Caki2 (cell line): ENCODE measurements at places on chromosomes 6 and 20.
A peak's percentile ranks its signal among the peaks of the same experiment; 100 is the strongest.

GRCh38 chr6:25971187-25971821 lies 8.7 kb downstream of the TRIM38 start:
- DNase-seq, result peak; percentile 88

DNA sequence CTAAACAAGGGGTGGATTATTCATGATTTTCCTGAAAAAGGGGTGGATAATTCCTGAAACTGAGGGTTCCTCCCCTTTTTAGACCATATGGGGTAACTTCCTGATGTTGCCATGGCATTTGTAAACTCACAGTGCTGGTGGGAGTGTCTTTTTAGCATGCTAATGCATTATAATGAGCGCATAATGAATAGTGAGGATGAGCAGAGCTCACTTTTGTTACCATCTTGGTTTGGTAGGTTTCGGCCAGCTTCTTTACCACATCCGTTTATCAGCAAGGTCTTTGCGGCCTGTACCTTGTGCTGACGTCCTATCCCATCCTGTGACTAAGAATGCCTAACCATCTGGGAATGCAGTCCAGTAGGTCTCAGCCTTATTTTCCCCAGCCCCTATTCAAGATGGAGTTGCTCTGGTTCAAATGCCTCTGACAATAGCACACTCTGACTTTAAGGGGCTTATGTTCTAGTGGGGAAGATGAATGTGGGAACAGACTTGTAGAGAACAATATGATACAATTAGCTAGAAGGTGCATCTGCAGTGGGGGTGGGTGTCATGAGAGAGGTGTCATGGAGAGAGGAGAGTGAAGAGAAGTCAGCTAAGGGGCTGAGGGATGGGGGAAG lies 4.2 kb upstream of the GPR31 start:
- DNase-seq, result no peak

- DNase-seq, result no peak
Measured at GRCh38 chr20:39431091-39431880, 469.1 kb downstream of the DHX35 start.

DNA sequence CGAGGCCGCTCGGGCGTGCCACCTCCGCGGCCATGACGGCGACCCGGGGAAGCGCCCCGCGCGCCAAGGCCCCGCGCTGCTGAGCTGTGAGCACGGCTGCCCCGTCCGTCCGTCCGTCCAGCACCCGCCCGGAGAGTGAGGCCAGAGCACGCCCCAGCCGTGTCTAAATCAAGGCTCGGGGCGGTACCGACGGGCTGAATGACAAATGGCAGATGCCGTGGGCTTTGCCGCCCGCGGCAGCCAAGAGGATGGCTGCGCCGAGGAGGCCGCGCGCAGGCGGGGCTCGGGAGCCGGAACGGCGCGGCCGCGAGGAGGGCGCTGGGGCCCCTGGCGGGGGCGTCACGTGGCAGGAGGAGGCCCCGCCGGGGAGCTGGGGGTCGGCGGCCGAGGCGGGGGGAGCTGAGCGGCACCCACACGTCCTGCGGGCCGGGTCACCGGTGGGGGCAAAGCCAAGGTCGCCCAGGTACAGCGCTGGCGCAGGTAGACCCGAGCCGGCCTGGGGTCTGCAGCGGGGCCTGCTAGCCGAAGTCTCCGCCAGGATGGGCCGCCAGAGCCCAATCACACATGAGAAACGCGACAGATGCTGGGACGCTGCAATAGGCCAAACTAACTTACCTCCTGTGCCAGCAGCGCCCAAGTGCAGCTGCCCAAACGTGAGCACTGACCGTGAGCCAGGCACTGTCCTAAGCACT lies at the start of gene PLAGL1:
Gene PLAGL1, minus strand, starts transcription at position 140 of the 692 bp plus-strand sequence. CDS start 60,123 bp downstream, outside the sequence.
- peak; percentile 66 for DNase-seq

DNA sequence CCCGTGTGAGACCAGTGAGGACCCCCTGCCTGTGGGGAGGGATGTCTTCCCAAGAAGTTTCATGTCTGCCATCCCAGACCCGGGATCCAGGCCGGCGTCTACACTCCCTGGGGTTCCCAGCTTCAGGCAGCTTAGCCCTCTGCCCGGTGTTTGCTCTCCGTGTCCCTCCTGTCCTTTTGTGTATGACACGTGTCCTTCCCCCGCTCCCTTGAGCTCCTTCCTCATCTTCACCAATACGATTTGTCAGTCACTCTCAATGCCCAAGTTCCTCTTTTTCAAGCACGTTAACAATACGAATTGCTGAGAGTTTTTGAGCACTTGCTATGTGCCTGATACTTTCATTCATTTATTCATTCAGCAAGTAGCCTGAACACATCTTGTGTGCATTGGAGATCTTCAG lies 115.6 kb upstream of the PTPN1 start:
- no peak for DNase-seq

GRCh38 chr6:382883-383810 lies 8.4 kb upstream of the IRF4 start:
- DNase-seq, result no peak

GRCh38 chr20:63049191-63049518 lies 42.4 kb upstream of the BHLHE23 start:
- DNase-seq, result no peak

DNA sequence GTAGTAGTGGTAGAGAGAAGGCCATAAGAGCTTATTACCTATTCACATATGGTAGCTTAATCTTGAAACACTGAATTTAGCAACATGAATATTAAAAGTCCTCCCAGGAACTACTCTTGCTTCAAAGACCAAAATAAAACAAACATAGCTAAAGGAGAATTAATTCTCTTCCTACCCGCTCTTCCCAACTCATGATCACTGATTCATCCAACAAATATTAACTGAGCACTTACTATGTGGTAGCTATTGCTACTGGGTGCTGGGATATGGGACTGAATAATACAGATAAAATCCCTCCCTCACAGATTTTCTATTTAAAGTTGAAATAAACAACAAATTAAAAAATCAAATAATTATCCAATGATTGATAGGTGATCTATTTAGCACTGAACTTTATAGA lies 287.1 kb downstream of the BTBD9 start:
- DNase-seq, result no peak

DNA sequence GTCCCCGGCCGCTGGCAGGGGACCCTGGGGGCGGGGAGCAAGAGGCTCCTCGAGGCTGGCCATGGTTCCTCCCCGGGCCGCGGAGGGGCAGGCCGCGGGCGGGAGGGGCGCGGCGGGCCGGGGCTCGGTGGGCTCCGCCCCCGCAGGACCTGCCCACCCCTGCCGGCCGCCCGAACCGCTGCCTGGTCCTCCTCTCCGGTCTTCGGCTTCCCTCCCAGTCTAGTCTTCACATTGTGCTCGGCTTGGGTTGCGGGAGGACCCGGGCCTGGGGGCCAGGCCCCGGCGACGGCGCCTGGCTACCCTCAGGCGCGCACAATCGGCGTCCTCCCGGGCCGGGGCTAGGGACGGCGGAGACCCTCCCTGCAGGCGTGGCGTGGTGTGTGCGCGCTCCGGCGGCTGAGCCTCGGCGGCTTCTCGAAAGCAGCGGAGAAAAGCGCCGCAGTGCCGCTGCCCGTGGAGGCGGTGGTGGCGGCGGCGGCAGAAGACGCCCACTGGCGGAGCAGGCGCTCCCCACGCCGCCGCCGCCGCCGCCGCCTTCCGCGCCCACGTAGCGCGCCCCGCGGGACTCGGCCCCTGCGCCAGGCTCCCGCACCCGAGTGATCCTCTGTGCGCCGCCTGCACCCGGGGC lies at the start of gene PDE10A:
Gene PDE10A, minus strand, starts transcription at position 493 of the 628 bp plus-strand sequence. Its CDS starts 430 bp downstream, at position 63.
- peak; percentile 69 for DNase-seq

DNA sequence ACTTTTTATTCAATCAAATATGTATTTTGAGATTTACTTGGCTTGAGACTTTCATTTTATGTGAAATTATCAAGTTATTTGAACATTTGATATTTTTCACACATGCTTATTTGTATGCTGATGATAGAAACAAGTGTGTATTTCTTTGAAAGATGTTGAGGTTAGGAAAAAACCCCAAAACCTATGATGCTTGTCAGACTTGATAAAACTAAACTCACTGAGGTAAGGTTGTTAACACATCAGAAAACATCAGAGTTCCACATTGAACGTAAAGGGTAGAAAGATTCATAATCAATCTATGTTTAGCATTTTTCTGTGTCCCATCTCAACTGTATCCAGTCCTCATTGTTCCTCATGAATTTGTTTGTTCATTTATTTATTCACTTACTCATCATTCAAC lies 12.2 kb downstream of the SF3B5 start:
- DNase-seq, result no peak

GRCh38 chr20:36628076-36628475 lies 17.9 kb downstream of the SLA2 start:
- no peak for DNase-seq

DNA sequence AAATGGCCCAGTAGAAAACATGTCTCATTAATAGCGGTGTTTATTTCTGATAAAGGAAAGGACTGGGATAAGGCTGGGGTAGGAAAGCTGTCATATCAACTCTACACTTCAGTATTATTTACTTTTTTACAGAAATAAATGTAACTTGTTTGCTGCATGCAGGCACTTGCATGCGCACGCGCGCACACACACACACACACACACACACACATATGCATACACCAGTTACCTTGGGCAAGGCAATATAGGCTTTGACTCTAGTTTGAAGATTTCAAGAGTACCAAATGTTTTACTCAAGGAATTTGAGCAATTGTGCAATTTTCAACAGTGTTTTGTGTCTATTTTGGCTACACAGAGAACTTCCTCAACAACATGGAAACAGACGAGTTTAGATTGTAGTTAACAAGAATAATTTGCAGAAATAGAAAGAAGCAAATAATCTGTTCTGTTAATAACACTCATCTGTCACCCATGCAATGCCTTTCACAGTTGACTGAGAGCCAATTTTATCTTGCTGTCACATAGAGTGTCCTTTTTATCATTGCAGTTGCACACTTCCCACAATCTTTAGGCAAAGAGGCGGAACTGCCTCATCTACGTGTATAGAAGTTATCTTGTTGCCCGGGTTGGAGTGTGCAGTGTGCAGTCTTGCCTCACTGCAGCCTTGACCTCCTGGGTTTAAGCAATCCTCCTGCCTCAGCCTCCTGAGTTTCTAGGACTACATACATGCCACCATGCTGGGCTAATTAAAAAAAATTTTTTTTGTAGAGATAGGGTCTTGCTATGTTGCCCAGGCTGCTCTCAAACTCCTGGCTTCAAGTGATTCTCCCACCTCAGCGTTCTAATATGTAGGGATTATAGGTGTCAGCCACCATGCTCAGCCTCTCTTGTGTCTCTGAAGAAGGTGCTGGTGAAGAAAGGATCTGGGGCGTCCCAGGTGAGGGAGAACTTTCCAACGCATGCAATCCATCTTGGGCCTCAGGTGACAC lies 74.8 kb upstream of the SHLD1 start:
- no peak for DNase-seq

- DNase-seq, result no peak
Measured at GRCh38 chr20:43171930-43172329, 17.8 kb downstream of the PTPRT start.

- peak; percentile 100 for DNase-seq
Measured at GRCh38 chr20:11267131-11267761, 593.4 kb upstream of the JAG1 start.

GRCh38 chr6:141437011-141437410 lies 695.7 kb upstream of the GJE1 start:
- DNase-seq, result no peak

- DNase-seq, result no peak
Measured at GRCh38 chr6:42150254-42150653, 7.8 kb upstream of the C6orf132 start.

- DNase-seq, result peak; percentile 34
Measured at GRCh38 chr6:154112181-154112809, 73.3 kb downstream of the OPRM1 start.

DNA sequence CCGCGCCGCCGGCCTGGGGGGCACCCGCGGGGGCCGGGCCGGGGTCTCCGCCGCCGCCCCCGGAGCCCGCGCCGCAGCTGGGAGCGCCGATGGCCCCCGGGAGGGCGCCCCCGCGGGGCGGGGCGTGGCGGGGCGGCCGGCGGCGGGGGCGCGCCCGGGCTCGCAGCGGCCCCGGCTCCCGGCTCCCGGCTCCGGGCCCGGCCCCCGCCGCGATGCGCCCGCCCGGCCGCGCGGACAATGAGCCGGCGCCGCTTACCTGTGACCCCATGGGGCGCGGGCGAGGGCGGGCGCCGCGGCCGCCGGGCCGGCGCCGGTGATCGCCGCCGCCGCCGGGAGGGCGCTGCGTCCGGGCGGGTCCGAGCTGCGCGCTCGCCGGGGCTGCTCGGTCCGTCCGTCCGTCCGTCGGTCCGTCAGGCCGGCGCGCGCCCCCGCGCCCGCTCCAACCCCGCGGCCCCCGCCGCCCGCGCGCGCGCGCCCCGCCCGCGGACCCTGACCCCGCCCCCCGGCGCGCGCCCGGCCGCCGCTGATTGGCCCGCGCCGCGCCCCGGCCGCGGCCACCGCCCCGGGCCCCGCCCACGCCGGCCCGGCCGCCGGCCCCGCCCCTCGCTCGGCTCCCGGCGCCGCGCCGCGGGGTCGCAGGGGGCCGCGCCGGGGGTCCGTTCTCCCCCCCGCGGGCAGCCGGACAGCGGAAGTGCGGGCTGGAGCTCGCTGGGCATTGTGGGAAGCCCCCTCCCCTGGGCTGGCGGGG lies at the start of gene ZBTB46:
Gene ZBTB46, minus strand, starts transcription at position 424 of the 748 bp plus-strand sequence. CDS start 40,507 bp downstream, outside the sequence.
- DNase-seq, result no peak

- no peak for DNase-seq
Measured at GRCh38 chr6:98272060-98272459, 562.3 kb upstream of the POU3F2 start.

- DNase-seq, result no peak
Measured at GRCh38 chr20:8971669-8972316, 97.1 kb upstream of the PLCB4 start.
